ENCODE measurements at places on chromosomes 7 and 10. TPM values are rescaled to one million over a fixed set of nuclear protein-coding genes. Genes with fewer than 3 reads are reported as not detected.

DNA sequence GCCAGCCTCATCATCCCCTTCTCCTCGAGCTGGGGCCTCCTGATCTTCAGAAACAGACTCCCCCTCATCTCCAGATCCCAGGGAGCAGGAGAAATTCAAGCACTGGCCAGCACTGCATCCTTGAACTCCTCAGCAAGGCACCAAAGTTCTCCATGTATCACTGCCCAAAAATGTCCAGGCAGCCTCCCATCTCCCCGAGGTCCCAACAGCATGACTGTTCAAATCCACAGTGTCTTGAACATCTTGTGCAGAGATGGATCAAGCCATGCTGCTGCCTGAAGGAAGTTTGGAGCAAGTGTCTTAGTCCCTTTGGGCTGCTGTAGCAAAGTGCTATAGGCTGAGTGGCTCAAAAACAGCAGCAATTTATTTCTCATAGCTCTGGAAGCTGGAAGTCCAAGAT is 115.5 kb upstream of the GALNT17 start:
- no peak for DNase-seq

GRCh38 chr7:150685219-150686029 is at the start of gene GIMAP2:
Gene GIMAP2, plus strand, starts transcription at chr7:150685706. Its CDS starts 1,354 bp downstream, at chr7:150687060.
- DNase-seq = no peak

- DNase-seq = no peak
Measured at GRCh38 chr7:37901236-37901827, 15.3 kb downstream of the SFRP4 start.

- no peak for DNase-seq
Measured at GRCh38 chr10:74586088-74586585, 240.3 kb upstream of the KAT6B start.

The SEPTIN14 gene
- total RNA-seq = not detected

Measured in glutamatergic neuron (in vitro differentiated cells).